ENCODE measurements at places on chromosomes 4 and X.
A peak's percentile ranks its signal among the peaks of the same experiment; 100 is the strongest.

GRCh38 chr4:39044956-39045826, 13.0 kb upstream of the TMEM156 start:
- DNase-seq, result no peak

DNA sequence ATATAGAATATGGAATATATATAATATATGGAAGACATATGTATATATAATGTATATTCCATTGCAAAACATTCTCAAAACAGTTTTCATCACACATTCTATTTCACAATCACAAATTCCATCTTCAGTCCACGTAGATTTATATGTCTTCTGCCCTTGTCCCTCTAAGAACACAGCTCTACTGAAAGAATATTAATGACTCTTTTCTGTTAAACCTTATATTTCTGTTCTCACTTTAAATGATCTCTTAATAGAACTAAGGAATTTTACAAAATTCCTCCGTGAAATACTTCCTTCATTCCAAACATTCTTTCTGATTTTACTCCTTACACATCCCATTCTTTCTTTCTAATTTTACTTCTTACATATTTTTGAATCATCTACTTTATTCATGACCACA, 1043.1 kb upstream of the PABPC4L start:
- DNase-seq, result no peak

- DNase-seq, result no peak
Observed at GRCh38 chrX:143669395-143669794, 33.5 kb upstream of the SLITRK4 start.

- no peak for DNase-seq
Observed at GRCh38 chr4:106048250-106048971, 153.1 kb downstream of the NPNT start.

- DNase-seq, result peak; percentile 12
Observed at GRCh38 chrX:136146614-136147314, 569 bp upstream of the FHL1 start.

DNA sequence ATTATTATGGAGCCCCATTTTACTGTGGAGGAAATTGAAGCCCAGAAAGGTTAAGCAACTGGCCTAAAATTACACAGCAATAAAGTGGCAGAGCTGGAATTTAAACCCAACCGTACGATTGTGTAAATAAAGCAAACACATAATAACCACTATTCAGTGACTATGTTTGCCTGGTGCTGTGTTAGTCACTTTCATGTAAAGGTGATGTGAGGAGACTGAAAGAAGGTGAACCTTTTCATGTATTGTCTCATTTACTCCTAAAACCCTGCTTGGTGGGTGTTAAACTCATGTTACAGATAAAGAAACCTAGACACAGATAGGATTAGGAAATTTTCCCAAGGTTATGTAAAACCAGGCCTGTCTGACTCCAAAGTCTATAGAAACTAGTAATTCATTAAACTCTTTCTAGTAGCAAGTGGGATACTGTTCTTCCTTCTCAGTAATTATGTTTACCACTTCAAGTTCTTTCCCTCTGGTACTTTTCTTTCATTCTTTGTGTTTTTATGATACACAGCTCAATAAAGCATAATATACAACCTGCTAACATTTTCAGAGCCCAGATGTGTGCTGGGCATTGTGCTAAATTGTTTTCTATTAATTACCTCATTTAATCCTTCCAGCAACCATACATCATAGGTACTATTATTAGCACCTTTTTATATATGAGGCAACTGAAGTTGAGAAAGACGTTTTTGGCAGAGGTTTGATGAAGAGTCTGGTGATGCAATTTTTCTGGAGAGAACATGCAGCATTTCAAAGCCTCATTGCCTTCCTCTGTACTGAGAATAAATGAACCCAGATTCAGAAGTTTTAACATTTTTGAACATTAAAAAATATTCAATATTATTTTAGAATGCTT, 202.7 kb downstream of the SPRY1 start:
- DNase-seq, result no peak

- no peak for DNase-seq
Observed at GRCh38 chrX:9482837-9483236, 18.0 kb downstream of the TBL1X start.

- DNase-seq, result no peak
Observed at GRCh38 chrX:2583194-2584162, 82.7 kb upstream of the DHRSX start.

GRCh38 chrX:129747533-129747932, 8.8 kb downstream of the XPNPEP2 start:
- DNase-seq, result no peak

DNA sequence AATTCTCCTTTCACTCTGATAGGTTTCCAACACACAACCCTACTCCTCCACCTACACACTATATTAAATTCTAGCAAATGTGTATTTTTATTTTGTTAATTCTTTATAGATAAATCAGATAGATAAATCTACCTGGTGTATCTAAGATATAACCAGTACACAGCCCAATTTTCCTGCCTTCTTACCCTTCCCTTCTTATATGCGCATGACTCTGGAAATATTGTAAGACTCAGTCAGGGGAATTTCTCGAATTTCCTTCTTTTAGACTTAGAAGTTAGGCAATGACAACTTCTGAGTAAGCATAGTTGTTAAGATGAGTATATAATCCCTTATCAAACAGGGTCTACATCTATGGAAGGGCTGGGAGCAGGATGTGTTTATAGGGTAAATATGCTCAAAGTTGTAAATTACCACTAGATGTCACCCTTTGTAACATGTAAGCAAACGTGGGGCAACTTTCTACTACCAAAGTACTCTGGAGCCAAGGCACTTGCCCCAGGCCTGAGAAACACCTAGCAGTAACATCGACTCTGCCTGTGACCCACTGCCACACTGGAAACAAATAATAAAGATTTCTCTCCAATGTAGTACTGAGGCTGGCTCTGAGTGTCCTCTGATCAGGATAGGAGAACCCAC, 444.7 kb downstream of the IQCM start:
- no peak for DNase-seq

DNA sequence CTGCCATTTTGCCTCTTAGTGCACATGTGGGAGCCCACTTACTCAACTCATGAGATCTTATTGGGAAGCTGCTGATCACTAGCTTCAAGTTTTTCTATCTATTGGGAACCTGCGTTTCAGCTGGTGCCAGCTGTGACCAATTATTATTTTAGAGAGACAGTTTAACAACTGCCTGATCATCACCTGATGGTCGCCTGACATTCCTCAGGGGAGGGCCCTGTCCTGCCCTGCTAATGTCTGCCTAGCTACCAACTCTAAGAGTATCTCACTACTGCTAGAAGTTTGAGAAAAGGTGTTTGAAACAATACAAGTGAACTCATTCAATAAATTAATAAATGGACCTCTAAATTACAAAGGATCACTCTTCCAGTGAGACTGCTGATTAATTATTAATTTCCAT, 95.5 kb downstream of the PCDH7 start:
- DNase-seq, result no peak

DNA sequence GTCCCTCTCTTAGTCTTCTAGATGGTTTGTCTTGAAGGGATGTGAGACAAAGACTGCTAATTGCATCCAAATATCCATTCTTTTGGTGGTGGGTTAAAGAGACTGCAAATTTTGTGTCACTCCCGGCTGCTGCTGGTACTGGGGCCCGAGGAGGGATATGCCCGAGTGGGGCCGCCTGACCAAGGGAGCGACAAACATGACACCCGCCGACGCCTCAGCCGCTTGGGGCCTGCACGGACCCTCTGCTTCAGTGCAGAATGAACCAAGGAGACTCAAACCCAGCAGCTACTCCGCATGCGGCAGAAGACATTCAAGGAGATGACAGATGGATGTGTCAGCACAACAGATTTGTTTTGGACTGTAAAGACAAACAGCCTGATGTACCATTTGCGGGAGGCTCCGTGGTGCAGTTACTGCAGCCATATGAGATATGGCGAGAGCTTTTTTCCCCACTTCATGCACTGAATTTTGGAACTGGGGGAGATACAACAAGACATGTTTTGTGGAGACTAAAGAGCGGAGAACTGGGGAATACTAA, 13.6 kb upstream of the ARX start:
- no peak for DNase-seq

DNA sequence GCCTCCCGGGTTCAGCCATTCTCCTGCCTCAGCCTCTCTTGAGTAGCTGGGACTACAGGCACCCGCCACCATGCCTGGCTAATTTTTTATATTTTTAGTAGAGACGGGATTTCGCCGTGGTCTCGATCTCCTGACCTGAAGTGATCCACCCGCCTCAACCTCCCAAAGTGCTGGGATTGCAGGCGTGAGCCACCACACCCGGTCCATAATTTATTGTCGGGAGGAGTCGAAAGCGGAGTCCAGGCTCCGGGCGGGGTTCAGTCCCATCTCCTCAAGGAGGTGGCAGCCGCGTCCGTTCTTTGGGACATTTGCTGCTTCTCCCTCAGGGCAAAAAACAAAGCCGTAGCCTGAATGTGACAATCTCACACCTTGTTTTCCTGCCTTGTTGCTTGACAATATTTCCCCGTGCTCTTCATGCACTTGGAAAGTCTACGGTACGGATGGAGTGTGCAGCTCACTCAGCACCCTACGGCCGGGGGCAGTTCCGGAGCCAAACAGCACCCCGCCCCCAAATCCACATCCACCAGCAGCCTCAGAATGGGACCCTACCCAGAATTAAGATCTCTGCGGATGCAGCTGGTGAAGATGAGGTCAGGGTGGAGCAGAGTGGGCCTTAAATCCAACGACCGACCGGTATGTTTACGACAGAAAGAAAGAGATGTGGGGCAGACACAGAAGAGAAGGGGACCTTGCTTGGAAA, 9.6 kb downstream of the GTPBP6 start:
- no peak for DNase-seq

- no peak for DNase-seq
Observed at GRCh38 chr4:9704551-9705332, 76.7 kb upstream of the DRD5 start.

DNA sequence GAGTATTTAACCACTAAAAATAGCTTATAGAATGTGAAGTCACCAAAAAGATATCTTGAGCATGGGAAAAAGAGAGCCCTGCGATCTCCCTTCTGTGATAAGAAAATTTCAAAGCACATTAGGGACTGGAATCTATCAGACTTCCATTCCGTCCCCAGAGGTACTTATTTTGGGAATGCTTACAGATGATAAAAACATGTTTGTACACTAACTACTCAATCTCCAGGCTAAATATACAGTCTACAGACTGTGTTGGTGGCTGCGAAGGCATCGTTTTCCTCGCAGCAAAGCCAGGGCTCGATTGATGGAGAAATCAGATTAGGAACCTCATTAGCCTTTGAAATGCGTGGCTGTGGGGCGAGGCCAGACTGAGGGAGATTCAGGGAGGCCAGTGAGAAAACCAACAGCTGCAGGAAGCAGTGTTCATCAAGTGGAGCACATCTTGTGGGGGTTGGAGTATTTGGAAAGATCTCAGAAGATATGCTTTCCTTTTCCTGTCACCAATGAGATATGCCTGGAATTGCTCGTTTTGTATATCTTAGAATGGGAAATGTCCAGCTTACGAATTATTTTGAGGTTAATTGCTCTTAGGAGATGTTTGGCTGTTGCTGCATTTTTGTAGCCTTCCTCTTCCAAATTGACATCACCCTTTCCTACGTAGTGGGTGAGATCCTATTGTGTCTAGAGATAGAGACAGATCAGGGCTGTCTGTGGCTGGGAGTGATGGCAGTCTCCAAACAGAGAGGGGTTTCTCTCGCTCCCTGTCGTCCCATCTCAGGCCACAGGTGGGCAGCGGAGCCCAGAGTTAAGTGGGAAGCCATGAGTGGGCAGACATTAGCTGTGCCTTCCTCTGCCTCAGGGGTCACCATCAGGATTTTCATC, 224.9 kb upstream of the FAT1 start:
- no peak for DNase-seq

GRCh38 chr4:184728858-184729257, 5.0 kb downstream of the CENPU start:
- no peak for DNase-seq

GRCh38 chr4:87819281-87819919, 13.4 kb upstream of the MEPE start:
- no peak for DNase-seq

- DNase-seq, result no peak
Observed at GRCh38 chr4:55183926-55184599, 58.7 kb upstream of the KDR start.

DNA sequence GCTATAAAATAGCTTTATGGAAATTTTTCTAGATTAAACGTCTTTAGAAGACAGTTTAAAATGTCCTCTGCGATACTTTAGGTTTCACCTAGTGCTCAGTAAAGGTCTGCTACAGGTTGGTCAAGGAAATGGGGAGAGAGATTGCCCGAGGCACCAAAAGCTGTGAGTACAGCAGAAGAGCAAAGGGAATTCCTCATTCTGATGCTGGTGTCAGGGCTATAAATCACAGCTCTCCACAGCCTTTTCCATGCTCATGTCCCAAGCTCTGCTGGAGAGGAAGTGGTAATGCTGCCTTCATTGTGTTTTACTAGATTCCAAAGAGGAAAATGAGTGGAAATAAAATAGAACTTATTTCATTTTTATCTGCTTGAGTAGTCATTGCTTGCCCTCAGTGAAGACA, 2060.4 kb downstream of the ARAP2 start:
- no peak for DNase-seq

DNA sequence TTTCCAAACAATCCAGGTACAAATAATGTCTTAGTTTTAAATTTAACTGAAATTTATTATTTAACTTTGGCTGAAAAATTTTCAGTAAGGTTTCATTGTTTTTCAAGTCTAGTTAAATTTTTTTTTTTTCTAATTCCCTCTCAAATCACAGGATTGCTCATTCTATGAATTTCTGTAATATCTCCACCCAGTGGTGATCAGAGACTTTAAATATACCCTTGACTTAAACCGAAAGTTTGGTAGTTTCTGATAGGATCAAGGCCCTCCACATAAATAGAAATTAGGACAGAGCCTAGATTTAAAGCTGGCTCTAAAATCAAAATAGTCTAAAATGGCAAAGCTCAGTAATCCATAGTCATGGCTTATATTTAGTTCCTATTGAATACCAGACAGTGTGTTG, 175.4 kb downstream of the TBCK start:
- DNase-seq, result no peak

GRCh38 chrX:40076750-40077575, 20.8 kb downstream of the BCOR start:
- no peak for DNase-seq

GRCh38 chr4:183876268-183876934, 28.7 kb upstream of the STOX2 start:
- no peak for DNase-seq

- no peak for DNase-seq
Observed at GRCh38 chr4:21778702-21779101, 169.9 kb downstream of the KCNIP4 start.

DNA sequence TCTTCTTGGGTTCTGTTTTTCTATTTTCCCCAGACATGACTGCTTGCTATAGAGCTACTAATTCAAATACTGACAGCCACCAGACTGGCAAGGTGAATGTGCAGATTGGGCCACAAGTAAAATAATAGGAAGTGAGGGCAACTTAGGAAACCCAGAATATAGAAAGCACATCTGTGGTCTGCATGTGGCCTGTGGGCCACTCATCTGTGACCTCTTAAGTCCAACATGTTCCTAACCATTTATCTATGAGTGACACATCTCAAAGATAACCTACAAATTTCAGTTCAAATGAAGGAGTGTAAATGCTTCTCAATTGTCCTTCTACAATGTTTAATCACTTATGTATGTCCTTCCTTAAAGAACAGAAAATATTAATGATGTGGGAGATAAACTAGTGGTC, 128.9 kb downstream of the REELD1 start:
- DNase-seq, result no peak

All from CD4-positive, alpha-beta T cell treated with Interleukin-15 for 4 hours (primary cell).